ENCODE measurements at places on chromosomes 1 and 21. TPM values are rescaled to one million over a fixed set of nuclear protein-coding genes. Genes with fewer than 3 reads are reported as not detected.

- no peak for DNase-seq
Observed at GRCh38 chr1:224298346-224299330, 31.3 kb downstream of the NVL start.

DNA sequence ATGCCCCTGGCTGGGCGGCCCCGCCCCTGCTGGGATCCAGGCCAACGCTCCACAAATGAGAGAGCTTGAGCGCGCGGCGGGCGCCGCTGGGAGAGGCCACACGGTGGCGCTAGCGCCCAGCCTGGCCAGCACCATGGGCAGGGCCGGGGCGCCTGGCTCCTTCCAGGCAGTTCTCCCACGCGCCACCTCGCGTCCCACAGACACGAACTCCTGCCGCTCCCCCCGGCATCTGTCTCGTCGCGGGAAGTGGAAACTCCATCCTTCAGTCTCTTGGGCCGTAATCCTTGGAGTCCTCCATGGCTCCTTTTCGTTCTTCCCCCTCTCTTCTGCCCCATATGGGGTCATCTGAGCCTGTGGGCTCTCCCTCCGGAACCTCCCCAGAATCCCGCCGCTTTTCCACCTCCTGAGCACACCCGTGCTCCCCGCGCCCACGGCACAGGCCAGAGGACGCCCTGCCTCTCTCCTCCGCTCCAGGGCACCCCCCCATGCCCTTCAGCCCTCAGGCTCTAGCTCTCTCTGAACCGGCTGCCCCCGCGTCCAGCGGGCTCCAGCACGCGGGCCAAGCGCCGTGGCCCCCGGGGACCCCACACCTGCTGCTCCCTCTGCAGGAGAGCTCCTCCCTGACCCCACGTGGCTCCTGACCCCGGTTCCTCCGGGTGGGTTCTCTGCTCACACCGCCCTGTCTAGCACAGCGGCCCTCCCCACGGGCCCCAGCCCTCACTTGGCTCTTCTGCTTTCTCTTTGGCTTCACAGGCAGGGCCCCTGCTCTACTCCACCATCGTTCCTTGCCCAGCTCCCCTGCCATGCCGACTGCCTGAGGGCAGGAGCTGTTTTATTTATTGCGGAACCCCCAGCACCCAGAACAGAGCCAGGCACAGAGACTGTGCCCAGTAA is 31.9 kb upstream of the EDN2 start:
- DNase-seq: peak; percentile 89

The LMOD1 gene
- total RNA-seq: 5.9 TPM

DNA sequence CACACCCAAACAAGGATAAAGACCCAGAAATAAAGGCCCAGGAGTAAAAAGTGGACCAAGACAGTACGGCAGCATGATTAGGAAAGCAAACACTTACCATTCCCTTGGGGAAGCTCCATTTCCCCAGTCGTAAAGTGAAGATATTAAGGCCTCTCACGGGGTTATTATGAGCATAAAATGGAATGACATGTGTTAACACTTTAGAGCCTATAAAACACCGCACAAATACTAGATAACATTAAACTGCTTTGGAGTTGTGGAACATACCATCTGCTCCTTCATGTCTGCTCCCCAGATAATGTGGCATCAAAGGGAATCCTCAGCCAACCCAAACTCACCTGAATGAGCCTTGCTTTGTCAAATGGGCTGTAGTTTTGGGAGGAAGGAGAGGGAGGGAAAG is 8.9 kb upstream of the ITLN2 start:
- no peak for DNase-seq

- DNase-seq: peak; percentile 74
Observed at GRCh38 chr1:47986761-47987200, 10.4 kb downstream of the TRABD2B start.

- DNase-seq: peak; percentile 49
Observed at GRCh38 chr1:44650159-44650831, 24.0 kb downstream of the TMEM53 start.

DNA sequence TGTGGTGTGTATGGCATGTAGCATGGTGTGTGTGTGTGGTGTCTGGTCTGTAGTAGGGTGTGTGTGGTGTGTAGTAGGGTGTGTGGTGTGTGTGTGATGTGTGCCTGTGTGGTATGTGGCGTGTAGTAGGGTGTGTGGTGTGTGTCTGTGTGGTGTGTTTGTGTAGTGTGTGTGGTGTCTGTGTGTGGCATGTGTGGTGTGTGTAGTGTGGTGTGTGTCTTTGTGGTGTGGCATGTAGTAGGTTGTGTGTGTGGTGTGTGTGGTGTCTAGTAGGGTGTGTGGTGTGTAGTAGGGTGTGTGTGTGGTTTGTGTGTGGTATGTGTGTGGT is 85.5 kb downstream of the SYT2 start:
- no peak for DNase-seq

DNA sequence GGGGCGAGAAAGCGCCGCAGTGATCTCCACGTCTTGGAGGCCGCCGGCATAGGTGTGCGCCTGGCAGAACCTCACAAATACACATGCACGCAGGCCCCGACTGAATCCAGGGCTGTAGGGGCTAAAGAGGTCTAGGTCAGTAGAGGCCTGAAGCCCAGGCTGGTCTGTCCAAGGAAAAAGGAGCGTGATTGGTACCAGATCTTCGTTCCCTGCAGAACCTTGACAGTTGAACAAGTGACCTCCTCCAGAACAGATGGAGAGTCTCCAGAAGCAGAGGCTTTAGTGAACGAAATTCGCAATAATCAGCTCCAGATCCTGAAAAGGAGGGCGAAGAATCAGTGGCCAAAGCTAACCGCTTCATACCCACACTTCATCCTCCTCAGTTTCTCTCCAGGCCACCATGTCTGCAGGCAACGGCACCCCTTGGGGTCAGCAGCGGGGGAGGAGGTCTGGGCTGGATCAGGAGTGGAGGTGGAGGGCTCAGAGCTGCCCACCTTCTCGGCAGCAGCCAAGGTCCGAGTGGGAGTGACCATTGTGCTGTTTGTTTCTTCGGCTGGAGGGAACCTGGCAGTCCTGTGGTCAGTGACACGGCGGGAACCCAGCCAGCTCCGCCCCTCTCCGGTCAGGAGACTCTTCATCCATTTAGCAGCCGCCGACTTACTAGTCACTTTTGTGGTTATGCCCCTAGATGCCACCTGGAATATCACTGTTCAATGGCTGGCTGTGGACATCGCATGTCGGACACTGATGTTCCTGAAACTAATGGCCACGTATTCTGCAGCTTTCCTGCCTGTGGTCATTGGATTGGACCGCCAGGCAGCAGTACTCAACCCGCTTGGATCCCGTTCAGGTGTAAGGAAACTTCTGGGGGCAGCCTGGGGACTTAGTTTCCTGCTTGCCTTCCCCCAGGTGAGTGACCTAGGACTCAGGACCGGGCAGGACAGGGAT is 749 bp upstream of the PEX11B start:
- DNase-seq: peak; percentile 71

The ZNF648 gene
- total RNA-seq: not detected

The SDE2 gene
- 10.0 TPM for total RNA-seq

The TEKT2 gene
- not detected for total RNA-seq

The ITPKB gene
- 26.4 TPM for total RNA-seq

The BMP8A gene
- 0.96 TPM for total RNA-seq
